ENCODE measurements at places on chromosomes 5 and 9.

DNA sequence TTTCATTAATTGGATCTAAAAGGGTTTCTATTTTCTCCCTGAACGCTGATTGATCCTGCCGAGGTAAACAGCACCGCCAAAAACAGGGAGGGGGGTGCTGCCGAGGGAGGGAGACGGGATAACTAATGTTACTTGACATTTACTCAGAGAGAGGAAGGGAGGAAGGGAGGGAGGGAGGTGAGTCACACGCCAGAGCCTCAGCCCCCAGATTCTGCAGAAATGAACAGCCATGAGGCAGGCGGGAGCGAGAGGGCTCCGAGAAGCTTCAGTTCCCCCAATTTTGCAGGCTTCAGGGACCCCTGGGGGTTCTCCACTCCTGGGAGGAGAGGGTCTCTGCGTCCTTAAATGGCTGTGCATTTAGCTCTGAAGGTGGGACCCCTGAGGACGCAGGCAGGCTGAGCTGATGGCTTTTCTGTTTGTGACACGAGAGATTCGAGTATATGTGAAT is 59.1 kb upstream of the IER5L start:
- no peak for DNase-seq

GRCh38 chr5:132070460-132071337 is 2.9 kb upstream of the CSF2 start:
- DNase-seq: no peak

DNA sequence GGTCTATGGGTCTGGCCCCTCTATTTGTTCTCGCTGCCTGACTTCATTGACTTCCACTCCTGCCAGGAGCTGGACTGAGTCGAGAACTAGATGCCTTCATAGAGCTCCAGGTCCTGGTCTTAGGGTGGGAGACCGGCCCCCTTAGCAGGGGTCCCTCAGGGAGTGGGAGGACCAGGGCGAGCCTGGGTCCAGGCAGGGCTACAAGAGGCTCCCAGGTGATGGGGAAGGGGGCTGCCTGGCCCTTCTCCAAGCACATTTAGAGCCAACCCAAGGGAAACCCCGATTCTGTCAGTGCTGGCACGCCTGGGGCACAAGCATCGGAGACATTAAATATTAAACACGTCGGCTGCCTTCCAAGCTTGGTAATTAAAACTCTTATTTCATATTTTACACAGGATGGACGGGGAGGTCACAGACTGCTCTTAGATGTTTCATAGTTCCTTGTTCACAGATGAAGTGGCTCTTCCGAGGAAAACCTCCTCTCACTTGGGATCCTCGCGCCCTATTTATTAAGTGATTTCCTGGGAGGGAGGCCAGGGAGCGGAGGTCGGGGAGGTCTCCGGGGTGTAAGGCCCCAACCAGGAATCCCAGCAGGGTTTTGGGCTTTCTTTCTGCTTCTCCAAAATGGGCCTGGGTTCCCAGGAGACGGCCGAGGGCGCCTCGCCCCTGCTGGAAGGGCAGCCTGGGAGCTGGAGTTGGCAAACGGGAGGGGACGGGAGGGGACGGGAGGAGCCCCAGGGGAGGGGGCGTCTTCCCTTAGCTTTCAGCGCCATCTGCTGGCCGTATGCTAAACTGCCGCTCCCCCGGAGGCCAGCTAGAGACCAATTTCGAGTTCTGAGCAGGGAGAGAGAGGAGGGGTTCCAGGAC is 23.4 kb upstream of the ZBTB43 start:
- peak; percentile 11 for DNase-seq

- DNase-seq: no peak
These were observed 232.3 kb upstream of the TBCA start for GRCh38 chr5:78008356-78008967.

DNA sequence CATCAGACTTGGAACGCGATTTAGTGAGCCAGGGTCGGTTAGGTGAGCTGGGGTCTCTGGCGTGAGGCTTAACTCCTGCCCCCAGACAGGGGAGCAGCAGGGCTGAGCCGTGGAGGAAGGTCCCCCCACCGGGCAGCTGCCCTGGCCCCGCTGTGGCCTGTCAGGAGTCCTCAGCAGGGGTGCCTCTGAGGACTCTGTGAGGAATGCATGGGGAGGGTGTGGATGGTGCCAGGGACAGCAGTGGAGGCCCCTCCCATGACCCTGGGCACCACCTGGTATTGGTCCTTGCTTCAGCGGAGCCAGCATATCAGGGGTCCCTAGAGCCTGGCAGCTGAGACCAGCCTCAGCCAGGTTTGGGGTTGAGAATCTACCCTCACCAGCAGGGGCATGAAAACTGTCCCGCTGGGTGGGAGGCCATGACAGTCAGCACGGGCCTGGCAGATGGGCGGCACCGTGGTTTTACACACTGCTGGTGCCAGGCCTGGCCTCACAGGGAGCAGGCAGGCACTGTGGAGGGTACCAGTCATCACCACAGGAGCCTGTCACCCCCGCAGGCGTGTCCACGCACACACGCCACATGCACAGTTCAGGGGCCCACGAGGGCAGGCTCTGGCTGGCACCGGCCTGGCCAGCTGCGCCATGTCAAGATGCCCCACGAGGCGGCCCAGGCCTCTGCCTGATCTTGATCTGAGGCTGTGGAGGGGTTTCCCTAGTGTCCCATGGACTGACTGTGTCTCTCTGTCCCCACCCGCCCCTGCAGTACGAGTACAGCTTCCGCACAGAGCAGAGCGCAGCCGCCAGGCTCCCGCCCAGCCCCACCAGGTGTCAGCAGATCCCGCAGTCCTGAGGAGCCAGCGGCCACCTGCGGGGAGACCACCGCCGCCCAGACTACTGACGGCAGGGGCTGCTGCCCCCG is 111.1 kb upstream of the LMX1B start:
- no peak for DNase-seq
